ENCODE measurements at places on chromosomes 2 and 18.

- DNase-seq = peak; percentile 59
Observed at GRCh38 chr2:123993728-123994323, 31.3 kb upstream of the CNTNAP5 start.

DNA sequence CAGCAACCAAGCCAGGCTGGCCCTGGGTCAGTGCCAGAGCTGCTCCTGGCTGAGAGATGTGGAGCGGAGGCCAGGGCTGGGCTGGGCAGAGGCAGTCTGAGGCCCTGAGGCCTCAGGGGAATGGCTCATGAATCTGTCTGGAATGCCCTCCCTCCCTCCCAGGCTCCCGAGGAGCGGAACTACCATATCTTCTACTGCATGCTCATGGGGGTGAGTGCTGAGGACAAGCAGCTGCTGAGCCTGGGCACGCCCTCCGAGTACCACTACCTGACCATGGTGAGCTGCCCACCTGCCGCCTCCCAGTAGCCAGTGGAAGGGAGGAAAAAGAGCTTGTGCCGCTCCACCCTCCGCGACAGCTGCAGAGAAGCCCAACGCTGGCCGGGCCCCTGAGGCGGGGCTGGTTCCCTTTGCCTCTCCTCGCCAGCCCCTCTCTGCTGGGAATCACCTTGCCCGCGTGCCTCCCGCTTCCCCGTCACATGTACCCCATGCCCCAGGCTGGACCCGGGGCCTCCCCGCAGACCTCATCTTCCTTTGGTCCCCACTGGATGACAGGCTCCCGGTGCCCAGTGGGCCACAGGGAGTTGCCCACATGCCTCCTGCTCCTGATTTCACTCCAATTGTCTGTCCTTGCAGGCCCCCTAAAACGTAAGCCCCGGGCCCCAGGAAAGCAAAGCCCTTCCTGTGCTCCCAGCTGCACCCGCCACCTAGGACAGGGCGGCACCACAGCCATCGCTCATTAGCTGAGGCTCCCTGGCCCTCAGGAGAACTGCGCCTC, 41.1 kb downstream of the MYO7B start:
- DNase-seq = peak; percentile 97

- DNase-seq = no peak
Observed at GRCh38 chr2:67663776-67664175, 266.6 kb downstream of the ETAA1 start.

- DNase-seq = no peak
Observed at GRCh38 chr2:172216477-172216876, 113.8 kb upstream of the DLX2 start.

- DNase-seq = no peak
Observed at GRCh38 chr2:143615562-143615961, 486.3 kb downstream of the ARHGAP15 start.

DNA sequence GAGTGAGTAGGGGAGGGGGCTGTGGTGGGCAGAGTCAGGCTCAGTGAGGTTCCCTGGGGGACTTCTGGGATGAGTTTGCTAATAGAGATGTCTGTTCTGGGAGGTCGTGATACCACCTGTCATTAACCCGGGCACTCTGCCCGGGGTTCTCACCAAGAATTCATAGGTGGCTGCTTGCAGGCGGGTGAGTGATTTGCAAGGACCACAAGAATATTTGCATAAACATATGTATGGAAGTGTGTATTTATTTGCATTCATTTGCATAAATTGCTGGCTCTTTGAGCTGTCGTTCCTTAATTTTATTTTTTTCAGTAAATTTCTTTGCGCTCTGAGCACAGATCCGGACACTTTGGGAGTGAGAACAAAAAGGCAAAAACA, 260.0 kb downstream of the ATAD2B start:
- DNase-seq = no peak

GRCh38 chr18:13185675-13186198, 32.8 kb upstream of the LDLRAD4 start:
- no peak for DNase-seq

DNA sequence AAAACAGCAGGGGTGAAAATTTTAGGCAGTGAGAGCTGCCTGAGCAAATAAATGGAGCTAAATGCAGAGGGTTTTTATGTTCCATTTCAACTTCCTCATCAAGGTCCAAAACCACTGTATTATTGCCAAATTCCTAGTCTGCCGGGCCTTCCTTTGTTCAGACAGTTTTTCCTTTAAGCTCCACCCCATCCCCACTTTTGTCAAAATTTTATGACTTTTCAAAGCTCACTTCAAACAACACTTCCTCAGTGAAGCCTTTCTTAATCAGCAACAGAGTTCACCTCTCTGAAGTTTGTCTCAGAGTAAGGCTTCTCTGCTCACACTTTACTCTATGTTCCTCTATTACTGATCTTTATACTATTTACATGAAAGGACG, 81.3 kb downstream of the CERKL start:
- no peak for DNase-seq

- no peak for DNase-seq
Observed at GRCh38 chr18:31101183-31102024, 817 bp downstream of the DSC2 start.

GRCh38 chr2:121524685-121525425, 5.8 kb upstream of the RNU4ATAC start:
- DNase-seq = no peak

DNA sequence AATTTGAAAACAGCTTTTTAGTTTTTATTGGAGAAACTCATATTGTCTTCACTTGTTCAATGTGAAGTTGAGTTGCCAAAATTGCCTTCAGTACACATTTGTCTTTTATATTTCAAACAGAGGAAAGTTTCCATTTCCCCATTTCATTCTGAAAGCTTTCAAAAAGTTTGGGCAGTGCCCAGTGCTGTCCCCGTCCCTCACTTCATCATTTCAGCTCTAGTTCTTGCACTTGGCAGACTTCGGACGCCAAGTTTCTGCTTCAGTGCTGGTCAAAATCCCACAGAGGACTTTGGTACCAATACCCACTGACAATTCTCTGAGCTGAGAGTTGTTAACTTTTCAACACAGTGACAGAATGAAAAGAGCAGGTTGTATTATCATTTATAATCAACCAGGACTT, 43.4 kb upstream of the AQP4 start:
- DNase-seq = no peak

- no peak for DNase-seq
Observed at GRCh38 chr2:19851116-19851695, 50.6 kb downstream of the TTC32 start.

DNA sequence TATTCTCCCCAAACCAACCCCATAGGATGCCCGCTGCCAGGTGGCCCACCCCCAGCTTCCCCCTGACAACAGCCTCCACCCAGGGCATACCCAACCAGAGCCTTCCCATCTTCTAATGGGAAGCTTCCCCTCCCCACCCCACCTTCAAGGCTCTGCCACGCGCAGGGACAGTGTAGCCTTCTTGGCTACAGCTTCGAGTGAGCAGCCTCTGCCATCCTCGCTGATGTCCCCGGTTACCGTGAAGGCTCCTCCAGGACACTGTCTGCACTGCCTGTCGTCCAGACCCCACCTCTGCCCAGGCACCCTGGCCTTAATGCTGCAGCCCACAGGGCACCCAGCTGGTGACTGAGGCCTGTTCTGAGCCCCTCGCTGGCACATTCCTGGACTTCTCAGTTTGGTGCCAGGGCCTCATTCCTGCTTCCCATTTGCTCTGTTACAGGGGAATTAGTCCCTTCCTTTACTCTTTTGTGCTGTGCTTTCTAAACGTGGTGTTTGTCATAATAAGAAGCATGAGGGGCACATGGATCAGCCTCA, 13.0 kb upstream of the ADNP2 start:
- DNase-seq = no peak

- DNase-seq = peak; percentile 77
Observed at GRCh38 chr2:64632835-64633819, 20.6 kb downstream of the SERTAD2 start.

DNA sequence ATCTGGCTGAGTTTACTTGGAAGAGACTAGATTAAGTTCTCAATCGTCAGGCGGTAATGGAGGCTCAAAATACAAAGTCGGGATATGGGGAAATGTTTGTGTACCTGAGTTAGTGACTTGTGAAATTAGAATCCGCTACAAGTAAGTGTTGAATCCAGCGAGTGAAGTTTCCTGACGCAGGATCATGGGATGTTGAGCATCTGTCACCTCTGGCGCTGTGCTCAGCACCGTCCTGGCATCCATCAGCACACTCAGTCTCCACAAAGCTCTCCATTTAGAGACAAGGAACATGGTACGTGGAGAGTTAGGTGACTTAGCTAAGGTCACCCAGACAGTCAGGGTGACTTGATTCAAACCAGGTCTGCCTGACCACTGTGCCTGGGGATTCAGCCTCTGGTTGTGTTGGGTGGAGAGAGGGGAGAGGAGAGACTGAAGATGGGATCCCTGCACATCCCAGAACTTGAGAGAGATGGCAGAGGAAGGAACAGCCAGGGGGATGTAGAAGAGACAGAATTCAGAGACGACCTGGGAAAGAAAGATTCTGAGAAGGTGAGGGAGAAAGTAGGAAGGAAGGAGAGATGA, 251.2 kb downstream of the ACKR3 start:
- no peak for DNase-seq

DNA sequence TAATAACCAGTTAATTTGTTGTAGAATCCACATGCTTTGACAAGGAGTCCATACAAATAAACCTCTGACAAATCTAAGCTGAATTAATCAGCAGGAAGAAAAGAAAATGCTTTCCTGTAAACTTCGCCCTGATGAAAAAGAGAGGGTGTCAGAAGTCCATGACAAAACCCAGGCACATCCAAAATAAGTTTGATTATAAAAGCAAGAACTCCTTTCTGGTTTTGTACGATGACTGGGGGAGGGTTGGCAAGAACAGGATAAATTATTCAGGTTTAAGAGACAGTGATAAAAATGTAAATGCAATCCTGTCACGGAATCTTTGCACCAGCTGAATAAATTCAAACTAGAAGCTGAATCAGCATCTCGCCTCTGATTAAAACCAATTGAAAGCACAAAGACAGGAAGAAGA, 469.2 kb upstream of the TNP1 start:
- DNase-seq = no peak

DNA sequence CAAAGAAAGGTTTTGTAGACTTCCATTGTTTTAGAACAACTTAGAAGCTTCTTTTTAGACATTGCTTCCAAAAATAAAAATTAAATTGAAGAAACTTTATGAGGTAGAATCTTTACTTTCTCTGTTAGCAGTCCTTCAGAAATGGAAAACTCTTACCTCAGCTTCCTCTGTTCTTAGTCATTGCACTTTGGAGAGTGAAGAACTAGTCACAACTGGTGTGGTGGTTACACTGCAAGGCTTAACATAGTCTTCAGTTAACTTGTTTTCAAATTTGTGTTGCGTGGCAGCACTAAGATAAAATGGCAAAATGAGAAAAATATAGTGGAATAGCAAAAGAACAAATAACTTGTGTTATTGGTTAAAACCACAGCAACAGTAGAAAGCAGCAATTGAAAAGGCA, 332.6 kb downstream of the KIAA1328 start:
- no peak for DNase-seq

- DNase-seq = no peak
Observed at GRCh38 chr18:8249811-8250210, 359.4 kb upstream of the RAB12 start.

DNA sequence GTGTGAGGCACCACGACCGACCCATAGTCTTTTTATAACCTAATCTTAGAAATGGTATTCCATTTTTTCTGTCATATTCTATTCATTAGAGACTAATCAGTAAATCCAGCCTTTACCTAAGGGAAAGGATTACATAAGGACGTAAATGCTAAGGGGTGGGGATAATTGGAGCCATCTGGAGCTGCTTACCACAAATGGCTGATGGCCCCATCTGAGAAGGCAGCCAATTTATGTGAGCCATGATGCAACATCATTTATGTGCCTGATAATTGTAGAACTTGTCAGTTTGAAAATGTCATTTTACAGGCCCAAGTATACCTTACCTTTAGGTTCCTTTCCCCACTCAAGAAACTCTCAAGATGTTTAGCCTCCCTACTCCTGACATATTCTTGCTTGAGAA, 44.0 kb downstream of the ARHGEF33 start:
- peak; percentile 82 for DNase-seq

DNA sequence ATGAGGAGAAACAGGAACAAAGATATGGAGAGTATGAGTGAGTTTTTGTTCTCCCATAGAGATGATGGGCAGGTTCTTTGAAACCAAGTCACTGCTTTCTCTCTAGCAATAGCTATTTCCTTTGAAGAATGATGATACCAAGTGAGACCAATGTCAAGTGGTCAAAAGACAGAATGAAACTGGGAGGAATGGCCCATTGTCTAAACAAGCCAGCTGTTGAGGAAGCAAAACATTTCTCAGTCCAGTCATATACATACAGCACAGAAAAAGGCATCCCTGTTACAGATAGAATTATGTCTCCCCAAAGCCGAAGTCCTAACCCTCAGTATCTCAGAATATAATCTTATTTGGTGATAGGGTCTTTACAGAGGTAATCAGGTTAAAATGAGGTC, 66.1 kb upstream of the EPC2 start:
- no peak for DNase-seq

GRCh38 chr18:1968801-1969498, 602.4 kb downstream of the METTL4 start:
- DNase-seq = no peak

DNA sequence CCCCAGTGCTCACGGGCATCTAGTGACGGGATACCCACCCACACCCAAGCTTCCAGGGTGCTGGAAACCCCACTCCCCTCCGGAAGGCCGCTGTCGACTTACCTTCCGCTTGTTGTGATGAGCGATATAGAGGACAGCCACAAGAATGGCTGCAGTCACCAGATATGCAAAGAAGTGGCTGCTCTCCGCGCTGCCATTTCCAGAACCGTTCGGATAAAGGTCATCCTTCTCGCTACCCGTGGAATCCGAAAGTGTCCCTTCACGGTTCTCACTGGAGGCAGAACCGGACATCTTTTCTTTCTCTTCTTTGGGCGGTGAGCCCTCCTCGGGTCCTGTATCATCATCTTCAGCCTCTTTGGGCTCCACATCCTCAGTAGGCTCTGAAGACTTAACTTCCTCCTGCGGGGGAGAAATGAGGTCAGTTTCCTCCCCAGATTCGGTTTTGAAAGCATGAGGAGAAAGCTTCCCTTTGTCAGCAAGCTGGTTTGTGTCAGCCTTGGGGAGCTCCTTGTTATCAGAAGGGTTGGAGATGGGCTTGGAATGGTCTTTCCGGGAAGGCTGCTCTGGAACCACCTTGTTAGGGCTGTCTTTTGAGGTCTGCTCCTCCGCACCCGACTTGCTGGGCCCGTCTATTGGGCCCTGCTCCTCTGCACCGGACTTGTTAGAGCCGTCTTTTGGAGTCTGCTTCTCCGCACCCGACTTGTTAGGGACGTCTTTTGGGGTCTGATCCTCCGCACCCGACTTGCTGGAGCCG, 1.2 kb downstream of the TGOLN2 start:
- peak; percentile 64 for DNase-seq

GRCh38 chr18:58768293-58768974, 96.2 kb upstream of the ZNF532 start:
- peak; percentile 81 for DNase-seq

GRCh38 chr18:57710226-57710625, 88.6 kb upstream of the NARS1 start:
- no peak for DNase-seq

DNA sequence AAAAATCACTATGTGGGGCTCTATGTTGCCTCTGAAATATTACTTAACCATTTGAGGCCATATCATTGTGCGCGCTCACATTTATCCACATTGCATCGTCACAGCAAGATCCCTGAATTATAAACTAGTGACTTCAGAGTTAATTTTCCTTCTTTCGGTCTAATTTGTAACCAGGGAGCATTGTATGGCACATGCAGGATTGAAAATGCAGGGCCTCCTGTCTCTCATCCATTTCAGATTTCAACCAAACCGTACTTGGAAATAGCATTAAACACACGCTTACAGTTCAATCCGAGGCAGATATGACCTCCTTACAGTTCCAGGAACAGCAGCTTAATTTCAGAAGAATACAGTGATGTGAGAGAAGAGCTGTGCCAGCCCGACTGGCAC, 532 bp downstream of the MYOM1 start:
- DNase-seq = no peak
